ENCODE measurements at places on chromosomes 4 and X.

DNA sequence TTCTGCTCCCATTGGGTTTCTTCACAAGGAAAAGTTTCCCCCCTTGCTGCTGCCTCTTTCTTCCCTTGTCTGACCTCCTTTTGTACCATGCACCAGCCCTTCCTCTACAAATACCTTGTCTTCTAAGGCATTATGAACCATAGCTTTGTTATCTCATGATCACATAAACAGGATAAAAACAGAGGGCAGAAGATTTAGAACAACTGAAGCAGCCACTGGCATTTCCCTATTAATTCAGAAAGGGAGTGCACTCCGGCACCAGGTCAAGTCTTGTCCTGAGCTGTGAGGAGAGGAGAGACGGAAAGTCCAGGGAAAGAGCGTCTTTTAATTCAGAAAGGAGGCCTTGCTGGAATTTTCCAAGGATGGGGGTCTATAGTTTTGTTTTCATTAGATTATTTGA is 281.7 kb downstream of the RCHY1 start:
- no peak for DNase-seq

DNA sequence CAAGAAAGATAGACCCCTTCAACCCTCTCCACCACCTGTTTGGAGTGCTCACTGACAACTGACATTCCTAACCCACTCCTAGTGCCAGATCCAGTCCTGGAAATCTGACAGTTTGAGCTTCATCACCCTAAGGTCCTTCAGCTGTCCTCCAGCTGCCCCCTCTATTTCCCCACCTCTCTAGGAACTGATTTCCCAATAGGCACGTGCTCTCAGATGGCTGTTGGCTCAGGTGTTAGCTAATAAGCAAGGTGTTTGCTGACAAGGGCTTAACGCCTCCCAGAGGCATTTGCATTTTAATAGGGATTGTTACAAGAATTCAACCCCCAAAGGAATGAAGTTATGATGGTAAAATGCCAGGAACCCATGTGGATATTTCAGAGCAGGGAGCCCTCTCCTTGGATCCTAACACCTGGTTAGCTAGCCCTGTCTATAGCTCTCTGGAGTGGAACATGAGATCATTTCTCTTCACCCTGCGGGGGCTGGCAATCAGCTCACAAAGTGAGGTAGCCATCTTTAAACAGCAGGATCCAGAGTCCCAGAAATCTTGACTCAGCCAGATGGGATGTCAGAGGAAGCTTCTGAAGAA is 348.5 kb upstream of the SFRP2 start:
- no peak for DNase-seq

DNA sequence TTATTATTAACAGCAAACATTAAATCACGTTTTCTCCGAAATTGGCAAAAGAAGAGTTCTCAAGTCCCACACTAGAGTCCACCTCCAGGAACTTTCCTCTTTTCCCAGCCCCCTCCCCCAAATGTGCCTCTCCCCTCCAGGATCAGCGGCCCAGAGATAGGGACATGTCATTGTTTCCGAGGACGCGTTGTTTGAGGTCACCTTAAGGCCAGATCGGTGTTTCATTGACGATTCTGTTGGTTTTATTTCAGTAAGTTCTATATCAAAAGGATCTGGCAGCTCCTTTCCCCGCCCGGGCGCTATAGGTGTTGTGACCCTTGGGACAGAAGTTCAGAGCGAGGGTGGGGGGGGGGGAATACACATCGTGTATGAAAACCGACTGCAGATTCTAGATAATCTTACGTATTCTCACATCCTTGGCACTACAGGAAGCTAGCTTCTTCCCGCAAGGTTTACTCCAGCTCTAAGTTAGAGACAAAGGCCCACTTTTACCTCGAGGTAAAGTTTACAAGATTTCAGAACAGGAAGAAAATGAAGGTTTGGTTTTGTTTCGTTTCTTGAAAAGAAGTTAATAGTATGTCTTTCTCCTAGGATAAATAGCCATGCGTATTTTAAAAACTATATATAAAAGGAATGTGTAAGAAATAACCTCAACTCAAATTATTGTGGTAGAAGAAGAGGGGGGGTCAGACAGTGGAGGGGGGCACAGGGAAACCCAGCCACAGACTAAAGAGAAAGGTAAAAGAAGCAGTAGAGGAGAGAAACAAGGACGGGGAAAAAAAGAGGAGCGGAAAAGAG is 739 bp upstream of the MSX1 start:
- DNase-seq: no peak

DNA sequence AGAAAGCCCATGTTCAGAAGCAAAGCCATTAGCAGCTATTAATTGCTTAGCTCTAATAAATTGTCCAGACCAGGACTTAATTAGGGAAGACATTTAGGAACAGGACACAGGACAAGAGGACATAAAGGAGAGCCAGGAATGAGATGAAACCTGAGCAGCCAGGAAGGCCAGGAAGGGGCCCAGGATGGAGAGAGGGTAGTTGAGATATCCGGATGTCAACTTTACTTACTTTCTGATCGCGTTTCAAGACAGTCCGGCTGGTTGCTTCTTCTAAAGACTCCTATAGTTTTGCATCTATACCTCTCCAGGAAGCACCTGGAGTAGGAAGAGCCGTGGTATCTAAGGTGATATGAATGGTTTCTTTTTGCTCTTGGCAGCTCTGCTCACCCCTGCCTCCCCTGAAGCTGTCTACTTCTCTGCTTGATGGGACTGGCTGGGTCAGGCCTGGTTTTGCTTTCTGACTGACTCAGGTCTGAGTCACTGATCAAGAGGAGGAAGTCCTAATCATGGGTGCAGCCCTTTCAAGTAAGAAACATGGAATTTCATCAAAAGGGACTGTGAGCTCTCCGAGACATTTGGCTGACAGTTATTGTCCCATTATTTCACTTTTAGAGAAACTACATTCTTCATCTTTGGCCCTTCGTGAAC is 733.3 kb downstream of the RPA4 start:
- no peak for DNase-seq

DNA sequence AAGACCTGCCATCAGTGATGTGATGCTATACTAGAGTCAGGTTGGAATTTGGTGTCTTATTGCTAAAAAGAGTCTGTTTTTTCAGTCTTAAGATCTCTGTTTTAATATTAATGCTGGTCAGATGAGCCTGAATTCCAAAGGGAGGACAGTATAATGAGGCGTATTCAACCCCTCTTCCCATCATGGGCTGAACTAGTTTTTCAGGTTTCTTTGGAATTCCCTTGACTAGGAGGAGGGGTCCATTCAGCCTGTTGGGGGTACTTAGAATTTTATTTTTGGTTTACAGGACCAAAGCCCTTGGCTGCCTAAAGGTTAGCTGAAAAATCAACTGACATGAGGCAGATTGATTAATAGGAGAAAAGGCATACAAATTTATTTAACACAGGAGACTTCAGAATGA is 24.1 kb upstream of the PI4K2B start:
- no peak for DNase-seq

DNA sequence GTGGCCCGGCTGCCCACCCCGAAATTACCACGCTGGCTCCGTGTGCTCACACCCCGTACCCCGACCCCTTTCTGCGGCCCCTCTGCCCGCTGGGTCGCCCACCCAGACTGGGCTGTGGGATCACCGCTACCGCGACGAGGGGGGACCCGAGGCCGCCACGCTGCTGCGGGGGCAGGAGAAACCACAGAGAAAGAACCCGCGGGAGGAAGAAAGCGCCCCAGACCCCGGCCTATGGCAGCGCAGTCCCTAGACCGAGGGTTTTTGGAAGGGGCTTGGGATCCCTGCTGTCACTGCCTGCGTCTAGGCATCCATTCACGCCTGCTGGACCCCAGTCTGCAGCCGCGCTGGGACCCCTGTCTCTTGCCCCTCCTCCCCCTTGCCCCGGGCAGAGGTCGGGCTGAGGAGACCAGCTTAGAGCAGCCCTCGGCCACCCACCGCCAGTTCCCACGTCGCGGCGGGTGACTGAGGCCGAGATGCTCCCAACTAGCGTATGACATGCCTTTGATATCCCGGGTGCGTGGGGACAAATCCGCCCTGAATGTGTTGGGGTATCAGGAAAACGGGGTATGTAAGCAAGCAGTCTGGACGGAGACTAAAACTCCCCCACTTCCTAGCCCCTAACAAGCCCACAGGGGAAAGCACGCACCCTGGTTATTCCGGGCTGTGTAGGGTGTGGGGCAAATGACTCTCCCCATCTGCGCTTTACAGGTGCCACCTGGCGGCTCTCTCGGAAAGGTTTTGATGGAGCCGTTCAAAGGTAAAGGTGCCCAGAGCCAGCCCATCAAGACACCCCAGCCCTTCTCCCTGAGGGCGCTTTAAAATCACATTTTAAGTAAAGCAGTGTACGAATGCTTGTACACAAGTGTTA is 862 bp upstream of the INPP4B start:
- DNase-seq: no peak

- DNase-seq: no peak
Observed at GRCh38 chr4:94536649-94537469, 85.1 kb downstream of the PDLIM5 start.

GRCh38 chr4:1473718-1474117 is 67.5 kb upstream of the NKX1-1 start:
- DNase-seq: no peak

DNA sequence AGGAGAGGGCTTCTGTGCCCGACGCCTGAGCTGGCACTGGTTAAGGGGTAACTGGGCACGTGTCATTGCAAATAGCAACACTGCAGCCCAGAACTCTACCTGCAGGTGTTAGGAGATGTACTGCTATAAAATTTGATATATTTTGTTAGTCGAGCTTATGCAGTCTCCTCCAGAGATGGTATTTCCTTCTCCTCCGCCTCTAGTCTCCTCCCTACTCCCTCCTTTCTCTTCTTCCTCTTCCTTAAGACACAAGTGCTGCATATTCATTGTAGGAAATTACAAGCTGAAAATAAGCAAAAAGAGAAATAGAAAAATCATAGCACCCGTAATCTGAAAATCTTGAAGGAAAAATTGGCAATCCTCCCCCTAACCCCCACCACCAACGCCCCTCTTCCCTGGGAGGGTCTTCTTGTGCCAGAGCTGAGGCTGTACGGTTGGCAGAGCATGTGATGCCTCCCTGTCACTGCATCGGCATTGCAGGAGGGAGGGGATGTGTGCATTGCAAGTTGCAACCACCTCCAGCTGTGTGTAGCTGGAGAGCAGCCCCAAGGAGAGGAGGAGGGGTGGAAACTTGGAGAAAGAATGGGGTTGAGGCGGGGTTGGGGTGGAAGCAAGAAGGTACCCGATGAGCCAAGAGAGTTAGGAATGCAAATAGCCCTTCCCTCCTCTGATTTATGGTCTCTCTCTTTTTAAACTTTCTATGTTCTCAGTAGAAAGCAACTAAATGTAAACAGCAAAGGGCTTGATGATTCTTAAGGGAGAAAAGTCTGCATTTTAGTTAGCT is 48.3 kb upstream of the MND1 start:
- no peak for DNase-seq

DNA sequence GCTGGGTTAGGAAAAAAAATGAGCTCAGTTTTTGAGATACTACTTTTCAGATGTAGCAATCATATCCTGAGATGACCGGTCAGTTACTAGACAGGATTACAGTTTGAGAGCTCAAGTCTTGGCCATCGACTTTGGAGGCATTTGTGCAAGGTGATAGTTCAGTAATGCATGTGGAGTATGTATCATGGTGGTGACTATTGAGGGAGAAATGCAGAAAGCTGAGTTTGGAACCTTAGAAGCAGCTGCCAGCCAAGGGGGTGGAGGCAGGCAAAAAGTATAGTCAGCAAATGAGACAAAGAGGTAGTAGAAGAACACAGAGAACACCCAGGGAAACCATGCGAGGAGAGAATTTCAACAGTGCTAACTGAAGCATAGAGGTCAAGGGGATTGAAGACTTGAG is 48.7 kb upstream of the SLC4A4 start:
- no peak for DNase-seq

DNA sequence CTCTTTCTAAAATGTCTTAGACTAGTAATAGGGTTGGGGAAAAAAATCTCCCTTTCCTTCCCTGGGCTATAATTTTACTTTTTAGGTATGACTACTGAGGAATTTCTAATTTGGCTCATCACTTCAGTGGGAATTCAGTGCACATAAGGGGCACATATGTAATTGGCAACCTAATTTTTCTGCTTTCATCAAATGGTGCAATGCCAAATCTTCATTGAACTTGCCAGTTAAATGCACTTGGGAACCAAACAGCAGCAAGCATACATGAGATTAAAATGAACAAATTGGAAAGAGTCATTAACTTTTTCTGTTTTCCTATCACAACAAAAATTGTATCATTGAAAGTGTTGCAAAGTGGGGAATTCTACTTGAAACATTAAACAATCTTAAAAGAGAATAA is 2.9 kb upstream of the CCSER1 start:
- DNase-seq: no peak

- no peak for DNase-seq
Observed at GRCh38 chr4:109016200-109016599, 253.3 kb upstream of the ETNPPL start.

- DNase-seq: no peak
Observed at GRCh38 chrX:75390470-75390869, 116.6 kb downstream of the UPRT start.

DNA sequence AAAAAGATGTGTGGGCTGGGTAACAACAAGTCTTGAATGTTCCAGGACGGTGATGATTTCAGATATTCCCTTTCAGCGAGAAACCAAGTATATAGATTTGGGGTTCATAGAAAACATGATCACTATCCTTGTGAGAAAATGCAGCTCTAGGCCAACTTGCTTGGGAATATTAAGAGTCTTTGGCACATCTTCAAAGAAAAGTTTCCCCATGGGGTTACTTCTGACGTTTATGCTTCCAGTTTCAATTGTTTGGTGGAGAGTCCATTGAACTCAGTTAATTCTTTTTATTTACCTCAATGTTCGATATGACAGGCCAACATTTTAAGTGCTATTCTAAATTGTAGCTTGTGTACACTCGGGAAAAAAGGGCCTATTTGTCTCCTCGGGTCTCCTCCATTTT is 126.7 kb downstream of the NHS start:
- no peak for DNase-seq

- DNase-seq: no peak
Observed at GRCh38 chr4:79917246-79917645, 155.8 kb downstream of the ANTXR2 start.

GRCh38 chr4:186248643-186249042 is 17.3 kb upstream of the F11 start:
- DNase-seq: no peak

GRCh38 chr4:174111422-174111821 is 172.0 kb downstream of the FBXO8 start:
- no peak for DNase-seq

GRCh38 chrX:25025615-25026014 is 9.8 kb upstream of the ARX start:
- DNase-seq: no peak

DNA sequence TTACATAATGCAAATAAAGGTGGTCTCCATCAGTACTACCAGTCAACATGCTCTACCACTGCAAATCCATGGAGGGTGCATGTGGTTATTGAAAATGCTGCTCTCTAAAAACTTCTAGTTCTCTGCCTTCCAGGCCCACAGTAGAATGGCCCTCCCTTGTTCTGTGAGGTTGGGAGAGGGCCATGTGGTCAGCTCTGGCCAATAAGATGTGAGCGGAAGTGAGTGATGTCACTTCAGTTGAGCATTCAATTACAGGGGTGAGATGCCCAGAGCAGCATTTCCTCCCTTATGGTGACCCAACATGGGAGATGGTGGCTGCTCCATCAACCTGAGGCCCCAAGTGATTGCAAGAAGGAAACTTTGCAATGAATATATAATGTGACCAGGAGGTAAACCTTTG is 148.8 kb downstream of the CPEB2 start:
- no peak for DNase-seq

Measured in caudate nucleus (tissue), 63 donors.